ENCODE measurements at places on chromosomes 16 and 17.
A peak's percentile ranks its signal among the peaks of the same experiment; 100 is the strongest.

- no peak for DNase-seq
Observed at GRCh38 chr17:50477976-50478375, 684 bp upstream of the RSAD1 start.

DNA sequence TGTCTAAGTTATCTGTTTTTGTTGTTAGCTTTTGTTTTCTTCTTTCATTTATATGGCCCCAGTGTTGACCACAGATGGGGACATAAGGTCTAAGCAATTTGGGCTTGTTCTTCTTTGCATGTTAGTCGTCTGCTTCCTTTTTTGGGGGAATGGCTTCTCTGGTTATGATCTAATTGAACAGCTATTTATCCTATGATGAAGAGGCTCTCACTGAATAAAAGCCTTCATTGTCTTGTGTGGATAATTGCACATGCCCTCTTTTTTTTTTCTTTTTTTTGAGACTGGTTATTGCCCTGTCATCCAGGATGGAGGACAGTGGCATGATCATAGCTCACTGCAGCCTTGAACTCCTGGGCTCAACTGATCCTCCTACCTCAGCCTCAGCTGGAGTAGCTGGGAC lies 13.7 kb downstream of the SMARCE1 start:
- no peak for DNase-seq

DNA sequence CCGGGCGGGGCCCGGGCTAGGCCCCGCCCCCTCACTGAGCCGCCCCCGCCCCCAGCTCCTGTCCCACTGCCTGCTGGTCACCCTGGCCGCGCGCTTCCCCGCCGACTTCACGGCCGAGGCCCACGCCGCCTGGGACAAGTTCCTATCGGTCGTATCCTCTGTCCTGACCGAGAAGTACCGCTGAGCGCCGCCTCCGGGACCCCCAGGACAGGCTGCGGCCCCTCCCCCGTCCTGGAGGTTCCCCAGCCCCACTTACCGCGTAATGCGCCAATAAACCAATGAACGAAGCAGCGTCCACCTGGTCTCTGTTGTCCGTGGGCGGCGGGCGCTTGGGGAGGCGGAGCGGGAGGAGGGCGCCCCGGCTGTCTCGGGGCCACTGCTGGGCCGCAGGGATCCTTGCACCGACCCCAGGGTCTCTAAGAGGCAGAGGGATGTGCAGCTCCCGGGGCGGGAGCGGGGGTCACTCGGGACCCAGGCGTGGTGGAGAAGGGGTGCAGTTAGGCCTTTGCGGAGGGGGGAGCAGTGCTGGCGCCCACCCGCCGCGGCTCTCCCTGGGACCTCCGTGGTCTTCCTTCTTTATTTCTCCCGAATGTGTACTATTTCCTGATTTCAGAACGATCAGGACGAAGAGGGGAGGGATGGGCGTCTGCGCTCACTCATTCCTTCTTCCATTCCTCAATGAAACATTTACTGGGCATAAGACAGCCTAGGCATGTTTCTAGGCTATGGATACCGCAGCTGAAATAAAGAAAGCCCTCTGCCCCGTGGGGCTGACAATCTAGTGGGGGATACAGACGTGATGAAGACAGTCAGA lies 2.0 kb downstream of the HBZ start:
- no peak for DNase-seq

- DNase-seq, result no peak
Observed at GRCh38 chr17:36750316-36750885, 149.0 kb downstream of the MRM1 start.

- no peak for DNase-seq
Observed at GRCh38 chr16:21056396-21056795, 94.2 kb downstream of the DNAH3 start.

GRCh38 chr17:2952174-2952845 lies 111.1 kb downstream of the OR1D5 start:
- no peak for DNase-seq

- DNase-seq, result no peak
Observed at GRCh38 chr17:75001915-75002843, 10.3 kb upstream of the MRPL58 start.

- no peak for DNase-seq
Observed at GRCh38 chr17:9421525-9421924, 154.1 kb downstream of the STX8 start.

DNA sequence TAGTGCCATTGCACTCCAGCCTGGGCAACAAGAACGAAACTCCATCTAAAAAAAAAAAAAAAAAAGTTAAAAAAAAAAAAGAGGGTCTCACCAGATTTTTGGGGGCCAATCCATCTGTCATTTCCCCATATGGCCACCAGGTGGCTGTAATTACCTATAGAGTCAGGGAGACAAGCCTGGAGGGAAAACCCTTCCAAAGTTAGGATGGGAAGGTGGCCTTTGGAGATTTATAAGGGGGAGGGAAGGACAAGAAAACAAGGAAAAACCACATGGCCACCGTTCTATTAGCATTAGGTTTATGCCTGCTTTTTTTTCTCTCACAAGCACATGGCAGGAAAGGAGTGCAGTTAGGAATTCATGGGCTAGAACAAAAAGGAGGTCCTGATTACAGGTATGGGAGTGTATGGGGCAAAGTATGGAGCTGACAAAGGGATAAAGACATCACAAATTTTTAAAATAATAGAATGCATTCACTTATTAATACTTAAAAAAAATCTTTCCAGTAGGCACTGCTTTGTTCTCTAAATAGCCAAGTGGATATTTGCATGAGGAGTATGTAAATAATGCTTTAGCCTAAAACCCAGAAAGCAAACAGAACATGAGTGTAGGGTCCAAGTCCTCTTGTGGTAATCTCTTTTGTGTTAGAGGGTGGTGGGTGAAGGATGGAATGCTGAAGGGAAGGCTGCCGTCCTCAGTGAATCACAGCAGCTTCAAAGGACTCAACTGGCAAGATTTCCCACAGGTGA lies 5.1 kb downstream of the CYB5D1 start:
- DNase-seq, result peak; percentile 14

DNA sequence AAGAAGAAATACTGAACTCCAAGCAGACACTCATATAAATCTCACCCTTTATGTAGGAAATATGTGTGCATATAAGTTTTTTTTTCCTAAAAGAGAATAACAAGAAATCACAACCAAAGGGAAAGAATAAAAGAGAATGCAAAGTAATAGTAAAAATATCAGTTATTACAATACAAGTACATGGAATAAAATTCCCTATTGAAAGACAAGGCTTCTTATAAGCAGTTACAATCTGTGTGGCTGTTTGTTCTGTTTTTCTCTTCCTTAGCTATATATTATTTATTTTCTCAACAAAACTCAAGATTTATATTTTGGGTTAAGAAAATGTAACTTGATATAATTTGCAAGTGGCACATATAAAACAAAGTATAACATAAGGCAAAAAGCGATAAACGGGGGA lies 41.7 kb downstream of the SLC5A11 start:
- no peak for DNase-seq

DNA sequence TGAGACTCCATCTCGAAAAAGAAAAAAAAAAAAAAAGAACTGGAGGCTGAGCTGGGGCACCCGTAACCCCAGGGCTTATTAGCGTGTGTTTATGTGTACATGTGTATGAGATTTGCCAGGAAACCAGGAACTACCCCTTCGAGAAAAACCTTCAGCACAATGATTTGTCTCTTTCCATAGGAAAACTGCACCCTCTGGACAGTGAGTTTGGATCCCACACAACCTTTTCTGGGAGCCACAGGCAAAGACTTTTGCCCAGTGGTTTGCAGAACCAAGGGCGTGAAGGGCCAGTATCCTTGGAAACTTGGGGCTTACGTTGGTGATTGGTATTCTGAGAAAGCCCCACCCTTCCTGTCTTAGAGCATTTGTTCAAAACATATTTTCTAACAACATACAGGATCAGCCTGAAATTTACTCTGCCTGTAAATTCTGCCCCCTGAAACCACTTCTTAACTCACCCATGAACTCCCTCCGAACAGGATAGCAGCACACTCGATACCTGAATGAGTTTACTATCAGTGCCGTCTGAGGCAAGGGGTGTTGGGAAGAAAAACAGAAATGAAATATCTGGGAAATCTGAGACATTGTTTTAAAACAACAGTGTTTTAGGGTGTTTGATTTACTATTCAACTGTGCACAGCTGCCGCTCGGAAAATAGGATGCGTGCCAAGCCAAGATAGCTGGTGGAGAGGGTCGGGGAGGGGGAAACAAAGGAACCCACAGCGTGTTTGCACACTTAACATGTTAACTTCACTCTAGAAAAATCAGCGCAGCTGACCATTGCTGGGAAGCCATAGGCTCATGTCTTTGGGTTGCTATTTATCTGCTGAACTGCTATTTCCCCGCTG lies 40.2 kb upstream of the MAF start:
- no peak for DNase-seq

DNA sequence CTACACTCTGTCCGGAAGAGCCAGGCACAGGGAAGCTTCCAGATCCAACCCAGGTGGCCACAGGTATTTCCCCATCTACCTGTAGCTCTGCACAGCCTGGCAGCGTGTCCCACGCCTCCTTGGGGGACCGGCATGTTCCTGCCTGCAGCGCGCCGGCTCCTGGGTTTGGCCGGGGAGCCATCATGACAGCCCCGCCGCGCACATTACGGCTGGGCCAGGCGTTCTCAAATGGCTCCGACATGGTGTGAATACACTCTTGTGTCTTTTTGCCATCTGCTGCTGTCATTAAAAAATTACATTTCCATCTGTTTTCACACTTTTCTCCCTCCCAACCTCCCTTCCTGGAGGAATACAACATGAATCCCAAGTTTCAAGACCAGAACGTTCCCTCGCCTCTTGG lies 8.0 kb upstream of the GINS2 start:
- no peak for DNase-seq

DNA sequence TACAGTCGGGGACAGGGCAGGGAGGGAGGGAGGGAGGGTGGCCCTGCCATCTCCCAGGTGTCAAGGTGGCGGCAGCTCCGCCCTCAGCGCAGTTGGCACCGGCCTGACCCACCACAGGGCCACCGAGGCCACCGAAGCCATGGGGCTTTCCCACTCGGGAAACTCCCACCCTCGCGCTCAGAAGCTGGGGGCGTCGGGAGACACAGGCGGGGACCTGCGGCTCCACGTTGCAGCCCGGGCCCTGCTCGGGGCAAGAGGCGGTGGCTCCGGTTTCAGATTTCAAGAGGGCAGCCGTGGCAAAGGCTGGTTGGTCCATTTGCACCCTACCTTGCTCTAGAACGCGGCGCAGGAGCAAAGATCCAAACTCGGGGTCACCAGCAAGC lies 544 bp downstream of the CYB561 start:
- DNase-seq, result no peak

DNA sequence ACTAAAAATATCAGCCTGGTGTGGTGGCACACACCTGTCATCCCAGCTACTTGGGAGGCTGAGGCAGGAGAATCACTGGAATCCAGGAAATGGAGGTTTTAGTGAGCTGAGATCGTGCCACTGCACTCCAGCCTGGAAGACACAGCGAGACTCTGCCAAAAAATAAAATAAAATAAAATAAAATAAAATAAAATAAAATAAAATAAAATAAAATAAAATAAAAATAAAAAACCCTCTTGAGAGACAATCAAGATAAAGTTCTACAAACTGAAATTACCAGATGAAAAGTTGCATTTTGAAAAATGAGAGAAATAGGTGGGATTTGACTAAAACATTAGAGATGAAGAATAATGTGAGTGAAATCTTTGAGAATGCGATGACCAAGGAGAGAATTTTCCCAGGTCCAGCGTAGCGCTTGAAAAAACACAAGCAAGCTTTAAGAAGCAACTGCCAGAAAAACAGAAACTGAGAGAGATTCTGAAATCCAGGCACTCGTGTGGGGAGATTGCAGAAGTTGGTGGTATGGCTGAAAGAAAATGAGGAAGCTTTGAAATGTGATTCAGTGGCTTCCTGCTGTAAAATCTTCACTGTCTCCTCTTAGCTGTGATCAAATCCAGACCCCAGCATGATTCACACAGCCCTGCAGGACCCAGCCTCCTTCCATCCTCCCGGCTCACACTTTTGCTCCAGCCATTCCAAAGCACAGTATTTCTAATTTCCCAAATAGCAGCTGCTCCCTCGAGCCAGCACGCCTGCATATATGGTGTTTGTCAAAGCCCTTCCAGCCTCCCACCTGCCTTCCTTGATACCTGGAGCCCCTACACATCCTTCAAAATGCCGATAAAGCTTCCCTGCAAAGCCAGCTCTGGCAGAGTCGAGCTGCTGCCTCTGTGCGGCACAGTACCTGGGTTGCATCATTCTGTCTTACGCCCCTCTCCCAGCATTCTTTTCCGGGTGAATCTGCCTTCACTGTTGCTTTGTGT lies 8.2 kb upstream of the CD300E start:
- DNase-seq, result no peak

GRCh38 chr17:58873926-58874325 lies 118.3 kb downstream of the PPM1E start:
- no peak for DNase-seq

GRCh38 chr17:50817838-50818237 lies 17.5 kb upstream of the WFIKKN2 start:
- no peak for DNase-seq

DNA sequence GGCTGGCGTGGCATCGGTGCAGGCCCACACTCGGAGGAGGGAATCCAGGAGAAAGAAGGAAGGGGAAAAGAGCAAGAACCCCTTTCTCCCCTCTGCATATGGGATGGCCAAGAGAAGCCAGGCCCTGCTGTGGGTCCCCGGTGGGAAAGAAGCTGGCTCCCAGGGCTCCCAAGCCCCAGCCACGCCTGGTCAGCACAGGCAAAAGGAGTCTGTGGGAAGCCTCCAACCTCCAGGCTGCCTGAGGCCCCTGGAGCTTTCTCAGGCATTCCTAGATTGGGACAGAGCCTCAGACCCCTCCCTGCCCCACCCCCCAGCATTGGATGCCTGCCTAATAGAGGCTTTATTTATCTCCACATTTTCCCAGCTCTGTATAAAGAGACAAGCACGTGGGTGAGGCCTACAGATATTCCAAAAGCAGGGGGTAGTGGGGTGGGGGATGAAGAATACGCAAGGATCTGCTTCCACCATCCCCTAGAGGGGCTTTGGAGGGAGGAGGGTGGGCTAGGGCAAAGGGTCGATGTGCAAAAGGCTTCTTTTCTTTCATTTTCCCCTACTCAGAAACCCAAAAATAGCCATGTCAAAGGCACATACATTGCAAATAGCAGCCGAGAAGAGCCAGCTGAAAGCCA lies 56.4 kb downstream of the MPRIP start:
- DNase-seq, result no peak

- DNase-seq, result no peak
Observed at GRCh38 chr16:76955629-76956028, 235.4 kb upstream of the MON1B start.

- DNase-seq, result no peak
Observed at GRCh38 chr17:56457501-56457900, 136.0 kb upstream of the NOG start.

DNA sequence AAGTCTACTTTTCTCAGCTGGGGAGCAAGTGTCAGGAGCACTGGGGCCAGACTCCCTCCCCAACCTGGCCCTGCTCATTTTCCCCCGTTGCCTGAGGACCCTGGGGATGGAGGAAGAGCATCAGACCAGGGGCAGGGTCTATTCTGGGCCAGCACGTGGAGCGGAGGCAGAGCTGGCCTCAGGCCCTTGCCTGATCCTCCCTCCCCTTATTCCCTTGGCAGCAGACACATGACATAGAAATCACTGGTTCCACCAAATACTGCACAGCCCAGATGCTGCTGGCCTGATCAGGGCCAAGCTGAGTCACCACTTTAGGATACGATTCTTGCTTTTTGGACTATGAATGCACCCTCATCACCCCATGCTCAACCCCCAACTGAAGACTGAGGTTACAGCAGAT lies 15.8 kb upstream of the AGRP start:
- DNase-seq, result no peak

GRCh38 chr17:1979182-1979985 lies 45.8 kb downstream of the RTN4RL1 start:
- DNase-seq, result no peak

- DNase-seq, result no peak
Observed at GRCh38 chr17:78351449-78352006, 8.3 kb downstream of the SOCS3 start.

GRCh38 chr16:86959091-86959651 lies 358.0 kb downstream of the C16orf95 start:
- no peak for DNase-seq
